ENCODE measurements at places on chromosomes 7 and 10. TPM values are rescaled to one million over a fixed set of nuclear protein-coding genes. Genes with fewer than 3 reads are reported as not detected.

DNA sequence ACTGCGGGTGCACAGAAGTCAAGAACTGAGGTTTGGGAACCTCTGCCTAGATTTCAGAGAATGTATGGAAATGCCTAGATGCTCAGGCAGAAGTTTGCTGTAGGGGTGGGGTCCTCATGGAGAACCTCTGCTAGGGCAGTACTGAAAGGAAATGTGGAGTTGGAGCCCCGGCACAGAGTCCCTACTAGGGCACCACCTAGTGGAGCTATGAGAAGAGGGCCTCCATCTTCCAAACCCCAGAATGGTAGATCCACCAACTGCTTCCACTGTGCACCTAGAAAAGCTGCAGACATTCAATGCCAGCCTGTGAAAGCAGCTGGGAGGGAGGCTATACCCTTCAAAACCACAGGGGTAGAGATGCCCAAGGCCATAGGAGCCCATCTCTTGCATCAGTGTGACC, 1336.0 kb upstream of the CELF2 start:
- no peak for DNase-seq

- DNase-seq, result no peak
Observed at GRCh38 chr7:27032839-27033238, 63.0 kb downstream of the HOXA1 start.

GRCh38 chr10:89702121-89702480, 711 bp downstream of the KIF20B start:
- DNase-seq, result no peak

DNA sequence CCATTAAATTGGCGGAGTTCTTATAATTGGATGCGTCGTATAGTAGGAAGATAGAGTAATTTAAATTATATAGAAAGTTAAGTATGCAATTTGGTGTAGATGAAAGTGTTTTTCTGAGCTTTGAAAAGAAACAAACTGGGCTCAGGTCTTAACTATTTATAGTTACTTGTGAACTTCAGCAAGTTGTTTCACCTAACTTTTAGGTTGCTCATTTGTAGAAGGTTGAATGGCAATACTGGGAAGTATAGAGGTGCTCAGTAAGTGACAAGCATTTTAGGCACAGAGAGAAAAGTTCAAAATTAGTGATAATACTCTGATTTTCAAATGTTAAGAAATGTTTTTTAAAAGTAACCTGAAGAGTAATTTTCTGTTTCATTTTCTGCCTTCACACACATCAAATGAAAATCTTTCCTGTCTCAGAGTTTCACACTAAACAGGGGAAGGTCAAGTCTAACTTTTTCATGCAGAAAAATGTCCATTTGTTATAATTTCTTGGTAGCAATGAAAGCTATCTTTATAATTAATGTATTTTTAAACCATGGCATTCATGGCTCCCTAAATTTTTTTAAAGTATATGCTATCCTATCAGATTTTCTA, 146.5 kb downstream of the PHF14 start:
- DNase-seq, result no peak

- DNase-seq, result no peak
Observed at GRCh38 chr7:148210804-148211325, 379.7 kb upstream of the C7orf33 start.

DNA sequence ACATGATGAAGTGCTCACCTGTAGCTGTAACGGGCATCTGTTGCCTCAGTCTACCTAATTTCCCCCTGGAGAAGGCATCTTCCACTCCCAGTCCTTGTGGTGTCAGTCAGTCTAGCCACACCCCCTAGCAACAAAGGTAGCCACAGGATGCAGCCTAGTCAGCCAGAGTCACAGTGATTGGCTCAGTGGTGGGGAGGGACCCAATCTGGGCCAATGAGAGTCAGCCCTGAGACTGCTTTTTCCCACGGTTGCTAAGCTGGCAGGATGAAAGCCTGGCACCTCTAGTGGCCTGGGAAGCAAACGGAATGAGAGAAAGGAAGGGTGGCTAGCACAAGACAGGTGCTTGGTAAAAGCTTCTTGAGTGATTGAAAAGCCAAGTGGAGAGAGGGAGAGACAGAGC, 118.6 kb downstream of the SH3PXD2A start:
- no peak for DNase-seq

DNA sequence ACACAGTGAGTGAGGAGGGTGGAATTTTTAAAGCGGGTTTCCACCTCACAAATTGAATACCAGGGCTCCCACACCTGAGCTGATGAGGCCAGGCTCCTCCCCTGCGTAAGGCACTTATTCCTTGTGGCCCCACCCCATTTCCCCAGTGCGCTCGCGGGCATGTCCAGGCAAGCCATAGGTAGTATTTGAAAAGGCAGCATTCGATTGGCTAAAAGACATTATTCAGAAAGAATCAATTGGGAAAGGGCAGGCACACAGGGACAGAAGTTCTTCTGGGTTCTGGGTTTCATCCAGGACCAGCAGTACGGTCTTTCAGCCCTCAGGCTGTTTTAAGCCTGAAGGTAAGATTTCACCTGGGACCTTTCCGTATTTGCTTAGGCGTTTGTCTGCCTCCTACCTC, 222.3 kb downstream of the BBS9 start:
- DNase-seq, result no peak

Gene TAS2R41
- polyA plus RNA-seq, result not detected

Gene ADRB1
- polyA plus RNA-seq, result 0.57 TPM

Gene SMKR1
- polyA plus RNA-seq, result not detected

Gene DKK1
- 75.6 TPM for polyA plus RNA-seq
